ENCODE measurements at places on chromosomes 4 and X. TPM values are rescaled to one million over a fixed set of nuclear protein-coding genes. Genes with fewer than 3 reads are reported as not detected.

DNA sequence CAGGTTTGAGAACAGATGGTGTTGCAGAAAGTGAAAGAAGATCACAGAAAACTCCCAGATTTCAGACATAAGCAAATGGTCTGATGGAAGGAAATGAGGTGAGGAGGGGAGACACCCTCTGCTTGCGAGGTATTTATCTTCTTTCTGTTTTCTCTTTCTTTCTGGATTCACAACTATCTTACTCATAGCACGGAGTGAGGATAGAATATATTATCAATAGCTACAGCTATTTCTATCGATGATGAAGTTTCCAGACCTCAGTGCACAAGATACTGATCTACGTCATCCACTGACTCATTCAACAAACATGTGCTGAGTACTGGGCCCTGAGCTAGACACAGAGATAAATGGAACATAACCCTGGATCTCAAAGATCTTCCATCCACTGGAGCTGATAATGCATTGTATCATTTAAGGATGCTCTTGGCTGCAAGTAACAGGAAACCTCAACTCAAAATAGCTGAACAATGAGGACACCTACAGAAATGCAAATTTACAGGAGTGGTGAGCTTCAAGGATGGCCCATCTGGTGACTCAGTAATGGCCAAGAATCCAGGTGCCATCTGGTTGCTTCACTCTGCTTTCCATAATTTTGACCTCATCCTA is 21.2 kb downstream of the SLC2A9 start:
- DNase-seq, result no peak

- DNase-seq, result no peak
Measured at GRCh38 chr4:6937754-6938153, 28.1 kb downstream of the TBC1D14 start.

GRCh38 chr4:106277140-106277675 is 38.8 kb downstream of the TBCK start:
- no peak for DNase-seq

- no peak for DNase-seq
Measured at GRCh38 chr4:139014371-139015268, 961 bp upstream of the NOCT start.

CENPE gene
- total RNA-seq, result 0.79 TPM

FGFBP2 gene
- 4.7 TPM for total RNA-seq

Measured in omental fat pad (tissue), 4 donors.